Renal cortex interstitium (tissue), 15 donors: ENCODE measurements at places on chromosomes 1 and 21.

GRCh38 chr1:10232163-10232562 lies 21.8 kb downstream of the KIF1B start:
- no peak for DNase-seq

- DNase-seq = no peak
Observed at GRCh38 chr21:45122432-45123132, 48.2 kb downstream of the ADARB1 start.

GRCh38 chr1:1371364-1371745 lies 3.7 kb downstream of the AURKAIP1 start:
- DNase-seq = no peak

DNA sequence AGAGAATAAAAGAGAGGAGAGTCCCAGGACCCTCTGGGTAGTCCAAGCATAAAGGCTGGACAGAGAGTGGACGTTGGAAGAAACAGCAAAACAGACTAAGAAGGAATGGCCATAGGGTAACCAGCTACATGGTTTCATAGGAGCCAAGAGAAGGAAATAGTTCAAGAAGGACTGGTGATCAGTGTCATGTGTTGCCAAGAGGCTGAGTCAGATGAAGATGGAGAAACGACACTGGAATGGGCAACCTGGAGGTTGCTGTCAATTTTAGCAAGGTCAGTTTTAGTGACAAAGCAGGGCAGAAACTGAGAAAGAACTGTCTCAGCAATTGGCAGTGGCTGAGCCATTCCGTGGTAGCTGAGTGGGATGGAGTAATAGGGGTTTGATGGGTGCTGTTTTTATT lies 41.4 kb downstream of the HMGB4 start:
- no peak for DNase-seq

GRCh38 chr1:207302618-207303393 lies 18.7 kb upstream of the CD55 start:
- no peak for DNase-seq

DNA sequence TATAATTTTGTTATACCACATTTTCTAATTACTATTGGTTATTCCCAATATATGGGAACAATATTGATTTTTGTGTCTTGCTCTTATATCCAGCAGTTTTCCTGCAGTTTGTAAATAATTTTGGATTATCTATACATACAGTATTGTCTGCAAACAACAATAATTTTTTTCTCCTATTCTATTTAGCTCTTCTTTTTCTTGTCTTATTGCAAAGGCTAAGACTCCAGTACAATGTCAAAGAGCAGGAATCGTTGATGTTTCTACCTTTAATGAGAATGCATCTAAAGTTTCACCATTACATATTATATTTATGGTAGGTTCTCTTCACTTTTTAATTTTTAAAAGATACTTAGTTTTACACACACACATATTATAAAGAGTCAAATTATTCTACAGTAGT lies 4.1 kb upstream of the AVPR1B start:
- DNase-seq = no peak

GRCh38 chr1:87720561-87720960 lies 391.9 kb downstream of the LMO4 start:
- DNase-seq = no peak

DNA sequence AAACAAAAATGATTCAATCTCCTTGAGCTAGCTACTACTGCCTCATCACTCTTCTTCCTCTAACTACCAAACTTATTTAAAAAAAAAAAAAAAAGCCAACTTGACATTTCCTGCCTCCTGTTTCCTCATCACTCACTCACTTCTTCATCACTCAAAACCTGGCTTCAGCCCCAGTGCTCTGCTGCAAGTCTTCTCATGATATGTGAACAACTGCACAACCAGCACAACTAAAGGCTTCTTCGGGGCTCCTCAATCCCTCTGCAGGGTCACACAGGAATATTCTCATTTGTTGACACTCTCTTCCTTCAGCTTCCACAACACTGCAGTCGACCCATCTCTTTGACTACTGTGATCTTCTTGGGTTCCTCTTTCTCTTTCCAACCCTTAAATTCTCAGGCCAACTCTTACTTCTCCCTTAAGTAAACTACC lies 7.6 kb downstream of the MTF1 start:
- DNase-seq = no peak

- DNase-seq = no peak
Observed at GRCh38 chr1:37865348-37866120, 6.1 kb upstream of the MTF1 start.

DNA sequence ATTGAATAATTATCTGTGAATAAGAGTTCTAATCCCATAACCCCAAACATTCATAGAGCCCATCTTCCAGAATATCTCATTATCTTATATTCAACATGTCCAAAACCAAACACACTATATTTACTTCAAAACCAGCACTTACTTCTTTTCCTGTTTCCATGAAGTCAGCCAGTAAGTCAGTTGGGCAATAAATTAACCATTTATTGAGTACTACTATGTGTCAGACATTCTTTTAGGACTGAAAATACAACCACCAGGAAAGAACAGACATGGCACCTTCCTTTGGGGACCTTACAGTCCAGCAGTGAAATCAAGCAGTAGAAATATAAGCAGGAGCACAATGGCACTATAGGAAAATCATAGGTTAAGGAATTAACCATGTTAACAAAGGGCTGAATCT lies 8.8 kb downstream of the AK5 start:
- DNase-seq = no peak

DNA sequence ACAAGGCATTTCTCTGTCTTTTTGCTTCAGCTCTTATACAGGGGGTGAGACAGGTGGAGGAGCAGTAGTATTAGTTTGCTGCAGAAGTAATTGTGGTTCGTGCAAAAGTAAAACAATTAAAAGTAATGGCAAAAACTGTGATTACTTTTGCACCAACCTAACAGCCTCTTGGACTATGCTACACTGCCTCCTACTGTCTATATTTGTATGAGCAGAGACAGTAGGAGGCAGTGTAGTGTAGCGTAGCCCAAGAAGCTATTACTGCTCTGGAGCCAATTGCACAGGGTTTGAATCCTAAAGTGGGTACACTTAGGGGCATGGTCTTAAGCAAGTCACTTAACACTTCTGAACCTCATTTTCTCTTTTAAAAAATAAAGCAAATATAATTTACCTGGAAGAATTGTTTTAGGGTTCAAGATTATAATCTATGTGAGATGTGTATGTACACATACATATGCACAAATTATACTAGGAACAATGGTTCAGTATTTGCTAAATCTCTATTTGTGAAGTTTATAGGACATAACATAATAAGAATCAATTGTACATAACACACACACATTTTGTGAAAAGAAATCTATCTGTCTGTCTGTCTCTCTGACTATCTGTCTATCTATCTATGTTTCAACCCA lies 103.8 kb downstream of the BRINP3 start:
- DNase-seq = no peak

DNA sequence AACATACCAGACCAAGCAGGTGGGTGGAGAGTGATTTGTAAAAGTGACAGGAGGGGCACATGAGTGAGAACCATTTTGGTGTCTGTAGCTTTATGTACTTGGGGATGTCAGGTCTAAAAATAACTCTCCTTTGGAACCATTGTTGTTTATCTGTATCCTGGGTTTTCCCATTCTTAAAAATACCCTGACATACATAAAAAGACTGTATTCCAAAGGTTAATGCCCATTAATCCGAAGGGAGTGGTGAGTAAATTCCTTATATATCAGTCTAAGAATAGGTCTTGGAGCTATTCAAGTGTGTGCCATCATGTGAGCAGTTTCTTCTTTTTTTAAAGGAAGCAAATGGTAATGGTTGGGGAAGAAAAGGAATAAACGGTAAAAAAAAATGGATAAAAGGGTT lies 117.5 kb downstream of the TGFB2 start:
- no peak for DNase-seq
